ENCODE measurements at places on chromosomes 3 and 15.

- DNase-seq, result no peak
Observed at GRCh38 chr15:43799945-43800285, at the start of gene SERINC4. TSS of gene SERINC4 (minus strand) at chr15:43800220. CDS start at chr15:43799986, 234 bp downstream.

GRCh38 chr3:38960953-38961622 is 90.7 kb downstream of the SCN11A start:
- peak; percentile 19 for DNase-seq

DNA sequence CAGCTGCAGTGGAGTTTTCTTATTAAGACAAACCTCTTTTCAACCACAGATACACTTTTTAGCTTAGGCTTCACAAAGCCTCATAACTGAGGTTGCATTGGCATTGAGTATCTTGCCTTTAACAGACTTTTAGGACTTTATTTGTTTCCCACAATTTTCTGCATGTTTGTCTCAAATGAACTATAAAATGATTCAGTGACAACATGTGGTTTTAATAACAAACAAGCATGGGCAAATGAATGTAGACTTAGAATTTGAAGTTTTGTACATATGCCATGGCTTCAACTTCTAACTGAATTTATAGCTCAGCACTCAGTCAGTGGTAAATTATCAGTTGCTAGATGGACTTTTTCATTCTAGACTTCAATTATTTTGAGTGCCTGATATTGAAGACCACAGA is 101.6 kb downstream of the SLC25A26 start:
- no peak for DNase-seq

- DNase-seq, result no peak
Observed at GRCh38 chr3:151552589-151552988, 91.7 kb upstream of the IGSF10 start.

- no peak for DNase-seq
Observed at GRCh38 chr3:46960081-46960701, 16.4 kb downstream of the CCDC12 start.
